SJSA1 (cell line): ENCODE measurements at places on chromosomes 12 and 14.
A peak's percentile ranks its signal among the peaks of the same experiment; 100 is the strongest.

GRCh38 chr12:70948976-70949336 is 28.4 kb upstream of the PTPRR start:
- H3K4me1 ChIP-seq, result peaks cover 17% of the 10 kb centered on the region
- DNase-seq, result no peak
- no peaks in the 10 kb centered on the region for H3K36me3 ChIP-seq
- H3K27ac ChIP-seq, result peak overlapping the region; percentile 75
- no peak overlapping the region for H3K4me3 ChIP-seq

GRCh38 chr14:101350021-101350420 is 211.3 kb upstream of the DIO3 start:
- no peaks in the 10 kb centered on the region for H3K36me3 ChIP-seq
- DNase-seq, result no peak
- no peaks in the 10 kb centered on the region for H3K4me1 ChIP-seq
- H3K4me3 ChIP-seq, result no peak overlapping the region
- H3K27ac ChIP-seq, result no peak overlapping the region

GRCh38 chr14:71521238-71522135 is 410.7 kb upstream of the RGS6 start:
- H3K4me3 ChIP-seq, result no peak overlapping the region
- peaks cover 4% of the 10 kb centered on the region; the same call in 1 of the 2 replicates for H3K36me3 ChIP-seq
- no peaks in the 10 kb centered on the region for H3K27me3 ChIP-seq
- peaks cover 36% of the 10 kb centered on the region for H3K4me1 ChIP-seq
- DNase-seq, result no peak

GRCh38 chr14:54681811-54682261 is 114.9 kb downstream of the SAMD4A start:
- H3K27me3 ChIP-seq, result no peaks in the 10 kb centered on the region
- peaks cover 4% of the 10 kb centered on the region; the same call in 1 of the 2 replicates for H3K36me3 ChIP-seq
- DNase-seq, result peak; percentile 48
- H3K4me3 ChIP-seq, result no peak overlapping the region

DNA sequence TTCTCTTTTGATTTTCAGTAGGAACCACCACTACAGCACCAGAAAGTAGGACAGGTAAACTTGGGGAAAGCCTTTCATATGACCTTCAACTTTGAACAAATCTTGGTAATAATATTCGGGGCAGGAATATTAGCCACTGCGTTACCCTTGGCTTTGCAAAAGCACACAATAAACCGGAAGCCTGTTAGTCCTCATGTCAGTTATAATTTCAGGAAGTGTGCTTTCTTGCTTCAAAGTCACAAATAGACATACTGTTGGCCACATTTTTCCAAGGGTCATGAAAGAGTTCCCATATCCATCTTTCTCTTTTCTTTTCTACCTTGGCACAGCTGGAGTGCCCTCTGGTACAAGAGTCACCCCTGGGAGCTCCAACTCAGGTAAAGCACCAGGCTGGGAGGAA is 167.2 kb upstream of the CNTN1 start:
- H3K4me3 ChIP-seq, result no peak overlapping the region
- DNase-seq, result no peak
- no peaks in the 10 kb centered on the region for H3K36me3 ChIP-seq
- H3K4me1 ChIP-seq, result no peaks in the 10 kb centered on the region
